Activated T-cell treated with anti-CD3 and anti-CD28 coated beads for 4 hours (primary cell): ENCODE measurements at places on chromosomes 16 and 17.

- DNase-seq, result no peak
Measured at GRCh38 chr17:64291268-64291851, 28.3 kb upstream of the TEX2 start.

DNA sequence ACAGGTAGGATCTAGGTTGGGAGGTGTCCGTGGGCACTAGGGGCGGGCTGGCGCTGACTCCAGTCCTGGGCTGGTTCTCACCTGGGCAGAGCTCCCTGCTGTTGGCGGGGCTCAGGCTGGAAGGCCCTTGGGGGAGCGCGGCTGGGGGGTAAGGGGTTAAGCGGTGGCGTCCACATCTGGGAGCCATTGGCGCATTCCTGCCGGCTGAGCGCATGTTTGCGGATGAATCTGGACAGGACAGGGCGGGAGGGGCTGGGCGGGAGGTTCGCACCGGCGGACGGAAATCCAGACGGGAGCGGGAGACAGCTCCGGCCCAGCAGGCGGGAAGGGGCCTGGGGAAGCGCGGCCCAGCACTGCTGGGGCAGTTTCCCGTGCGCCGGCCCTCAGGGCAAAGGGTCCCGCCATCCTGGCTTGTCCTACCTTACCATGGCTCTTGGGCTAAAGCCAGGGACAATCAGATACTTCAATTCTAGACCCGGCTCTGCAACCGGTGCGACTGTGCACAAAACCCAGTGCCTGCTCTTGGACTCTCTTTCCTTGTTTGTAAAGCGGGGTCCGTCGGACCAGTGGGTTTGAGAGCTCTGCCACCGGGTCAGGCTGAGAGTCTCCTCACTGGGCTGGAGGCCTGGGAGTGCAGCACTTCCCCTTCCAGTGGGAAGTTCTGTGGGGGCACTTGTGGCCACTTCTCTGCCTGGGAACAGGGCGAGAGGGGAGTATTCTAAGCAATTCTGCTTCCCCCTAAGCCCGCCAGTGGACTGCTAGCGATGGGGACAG, 7.8 kb downstream of the RARA start:
- DNase-seq, result no peak

DNA sequence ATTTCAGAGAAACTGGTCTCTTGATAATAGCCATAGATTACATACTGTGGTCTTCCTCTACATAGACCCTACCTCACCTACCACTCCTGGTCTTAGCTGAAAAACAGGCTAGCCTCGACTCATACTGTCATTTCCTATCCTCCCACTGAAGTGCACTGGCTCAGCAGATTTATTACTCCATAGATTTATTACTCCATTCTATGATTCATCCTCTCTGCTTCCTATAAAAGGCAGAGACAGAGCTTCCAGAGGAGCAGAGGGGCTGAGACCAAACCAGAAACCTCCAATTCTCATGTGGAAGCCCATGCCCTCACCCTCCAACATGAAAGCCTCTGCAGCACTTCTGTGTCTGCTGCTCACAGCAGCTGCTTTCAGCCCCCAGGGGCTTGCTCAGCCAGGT, at the start of gene CCL7:
Gene CCL7 (plus strand): TSS at position 253 of the 400 bp plus-strand sequence. CDS start 70 bp downstream, at position 323.
- DNase-seq, result no peak

DNA sequence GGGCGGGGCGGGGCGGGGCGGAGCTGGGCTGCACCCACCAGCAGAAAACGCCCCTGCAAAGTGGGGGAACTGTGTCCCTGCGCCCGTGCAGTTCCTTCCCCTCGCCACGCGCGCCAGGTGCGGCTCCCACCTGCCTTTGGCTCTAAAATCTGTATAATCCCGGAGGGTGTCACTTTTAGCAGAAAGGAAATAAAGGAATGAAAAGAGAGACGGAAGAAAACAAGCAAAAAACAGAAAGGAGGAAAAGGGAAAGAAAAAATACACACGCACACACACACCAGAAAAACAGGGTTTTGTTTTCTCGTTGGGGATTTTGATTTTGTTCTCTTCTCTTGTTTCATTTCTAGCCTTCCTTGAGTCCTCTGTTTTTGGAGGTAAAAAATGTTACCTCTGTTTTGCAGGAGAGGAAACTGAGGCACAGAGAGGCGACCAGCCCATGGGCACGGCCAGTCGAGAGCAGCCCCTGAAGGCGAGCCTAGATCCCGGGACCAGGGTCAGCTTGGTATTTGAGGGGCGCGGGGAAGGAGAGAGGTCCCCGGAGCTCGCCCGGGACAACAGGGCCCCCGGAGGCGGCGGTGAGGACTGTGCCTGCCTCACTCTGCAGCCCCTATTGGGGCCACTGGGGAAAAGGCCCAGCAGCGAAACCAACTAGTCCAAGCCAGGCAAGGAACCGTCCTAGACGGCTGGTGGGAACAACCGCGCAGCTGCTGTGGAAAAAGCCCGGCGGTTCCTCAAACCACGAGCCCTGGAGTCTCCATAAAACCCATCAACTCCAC, 594 bp upstream of the CARHSP1 start:
- DNase-seq, result no peak
